Islet precursor cell (in vitro differentiated cells): ENCODE measurements at places on chromosomes 3 and 15.

- DNase-seq, result no peak
Measured at GRCh38 chr3:29804044-29804443, 523.2 kb downstream of the RBMS3 start.

DNA sequence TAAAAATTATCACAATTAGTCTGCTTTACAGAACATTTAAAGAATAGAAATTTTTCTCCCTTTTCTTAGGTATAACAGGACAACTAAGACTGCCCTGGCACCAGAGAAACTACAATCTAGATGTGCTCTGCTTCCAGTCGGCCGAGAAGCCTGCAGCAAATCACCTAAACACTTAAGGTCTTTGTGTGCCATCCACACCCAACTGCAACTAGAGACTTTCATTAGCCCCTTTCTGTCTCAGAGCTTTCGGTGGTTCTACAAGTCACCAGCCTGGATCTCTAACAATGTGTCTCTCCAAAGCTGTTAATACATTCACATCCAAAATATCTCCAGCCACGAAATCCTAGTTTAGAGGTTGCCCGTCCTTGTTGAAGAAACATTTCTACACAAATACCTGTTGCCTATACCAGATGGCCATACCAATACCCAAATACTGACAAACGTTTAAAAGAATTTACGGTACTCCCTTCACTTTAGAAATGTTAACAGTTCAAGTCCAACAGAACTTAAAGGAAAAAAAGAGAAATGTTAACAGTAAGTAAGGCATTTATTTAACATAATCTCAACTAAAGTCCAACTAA is 6.7 kb downstream of the PRC1 start:
- peak; percentile 58 for DNase-seq

GRCh38 chr3:147758771-147759170 is 349.6 kb downstream of the ZIC1 start:
- DNase-seq, result no peak

- peak; percentile 50 for DNase-seq
Measured at GRCh38 chr15:22978691-22979237, 1.4 kb downstream of the CYFIP1 start.

DNA sequence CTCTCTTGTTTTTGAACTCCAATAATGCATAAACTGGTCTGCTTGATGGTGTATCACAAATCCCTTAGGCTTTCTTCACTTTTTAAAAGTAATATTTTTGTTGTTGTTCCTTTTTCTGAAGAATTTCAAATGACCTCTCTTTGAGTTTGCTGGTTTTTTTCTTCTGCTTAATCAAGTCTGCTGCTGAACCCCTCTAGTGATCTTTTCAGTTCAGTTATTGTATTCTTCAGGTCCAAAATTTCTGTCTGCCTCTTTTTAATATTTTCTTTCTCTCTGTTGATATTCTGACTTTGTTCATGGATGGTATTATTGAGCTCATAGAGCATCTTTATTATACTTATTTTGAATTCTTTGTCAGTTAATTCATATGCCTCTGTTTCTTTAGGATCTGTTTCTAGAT is 21.8 kb upstream of the CEP152 start:
- DNase-seq, result no peak

DNA sequence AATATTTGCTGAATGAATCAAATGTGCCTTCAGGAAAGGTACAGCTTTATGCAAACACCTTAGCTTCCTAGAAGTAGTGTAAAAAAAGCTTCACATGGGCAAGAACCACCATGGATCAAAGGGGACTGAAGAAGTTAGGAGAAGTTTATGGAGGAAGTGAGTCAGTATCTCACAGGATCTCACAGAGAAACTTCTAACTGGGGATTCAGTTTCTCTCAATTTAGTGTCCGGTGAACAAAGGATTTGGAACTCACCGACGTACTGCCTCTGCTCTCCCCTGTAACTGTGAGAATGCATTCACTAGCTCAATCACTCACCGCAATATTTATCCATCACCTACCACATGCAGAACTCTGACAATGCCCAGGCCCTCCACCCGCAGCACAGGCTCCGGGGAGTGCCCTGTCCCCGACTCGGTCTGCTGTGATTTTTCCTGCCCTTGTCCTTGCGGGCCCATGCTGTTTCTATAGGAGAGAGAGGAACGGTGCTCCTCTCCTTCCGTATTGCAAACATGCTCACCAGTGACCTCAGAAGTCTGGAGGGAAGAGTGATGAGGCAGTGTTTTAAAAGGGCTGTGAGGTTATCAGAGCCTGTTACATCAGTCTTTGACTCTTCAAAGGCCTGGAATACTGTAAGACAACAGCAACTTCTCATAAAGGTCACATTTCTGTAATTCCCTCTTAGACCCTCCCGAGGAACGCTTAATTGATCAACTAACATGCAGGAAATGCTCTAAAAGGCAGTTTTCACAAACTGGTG is 222.5 kb upstream of the ICE2 start:
- peak; percentile 56 for DNase-seq

- no peak for DNase-seq
Measured at GRCh38 chr3:193933451-193933850, 202.5 kb upstream of the HES1 start.

GRCh38 chr15:83014205-83014653 is 2.8 kb upstream of the C15orf40 start:
- DNase-seq, result no peak

DNA sequence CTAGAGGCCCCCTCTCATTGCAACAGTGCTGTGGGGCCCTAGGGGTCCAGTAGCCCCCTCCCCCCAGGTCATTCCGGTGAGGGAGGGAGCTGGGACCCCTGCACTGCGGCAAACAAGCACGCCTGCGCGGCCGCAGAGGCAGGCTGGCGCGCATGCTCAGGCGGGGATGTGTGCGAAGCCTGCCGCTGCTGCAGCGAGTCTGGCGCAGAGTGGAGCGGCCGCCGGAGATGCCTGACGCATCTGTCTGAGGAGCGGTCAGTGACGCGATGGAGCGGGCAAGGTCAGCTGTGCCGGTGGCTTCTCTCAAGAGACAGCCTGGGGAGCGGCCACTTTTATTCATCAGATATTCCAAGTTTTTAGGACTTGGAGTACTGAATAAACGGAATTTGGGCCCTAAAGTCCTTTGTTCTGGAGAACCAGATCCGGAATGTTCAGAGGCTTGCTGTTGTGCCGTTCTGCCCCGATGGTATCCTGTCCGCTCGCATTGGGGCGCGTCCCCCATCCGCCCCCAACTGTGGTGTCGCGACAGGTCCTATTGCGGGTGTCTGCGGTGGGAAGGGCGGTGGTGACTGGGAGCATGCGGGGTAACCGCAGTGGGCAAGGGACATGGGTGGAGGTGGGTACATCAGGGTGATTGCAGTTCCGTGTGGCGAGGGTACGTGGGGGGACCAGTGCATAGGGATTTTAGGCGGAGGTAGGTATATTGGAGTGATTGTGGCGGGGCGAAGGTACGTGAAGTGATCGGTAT is at the start of the genes SNRPN and SNURF:
SNRPN (plus strand) TSS at position 205 of the 748 bp plus-strand sequence. CDS start 19,467 bp downstream, outside the sequence.
SNURF (plus strand) TSS at position 205 of the 748 bp plus-strand sequence; CDS start at position 267, 62 bp downstream.
- DNase-seq, result peak; percentile 87
